ENCODE measurements at places on chromosomes 7 and 10. TPM values are rescaled to one million over a fixed set of nuclear protein-coding genes. Genes with fewer than 3 reads are reported as not detected.

The HYAL4 gene
- not detected for total RNA-seq

The PRLHR gene
- not detected for total RNA-seq

The GALNT11 gene
- total RNA-seq: 22.0 TPM

The RAB19 gene
- 23.0 TPM for total RNA-seq

The SPRN gene
- total RNA-seq: not detected

The UTF1 gene
- 0.19 TPM for total RNA-seq

The STMP1 gene
- total RNA-seq: 25.8 TPM

The ZCWPW1 gene
- 2.6 TPM for total RNA-seq

The AKR1B15 gene
- total RNA-seq: not detected

The ZNF503 gene
- 0.09 TPM for total RNA-seq

The FOXP2 gene
- total RNA-seq: 0.02 TPM

DNA sequence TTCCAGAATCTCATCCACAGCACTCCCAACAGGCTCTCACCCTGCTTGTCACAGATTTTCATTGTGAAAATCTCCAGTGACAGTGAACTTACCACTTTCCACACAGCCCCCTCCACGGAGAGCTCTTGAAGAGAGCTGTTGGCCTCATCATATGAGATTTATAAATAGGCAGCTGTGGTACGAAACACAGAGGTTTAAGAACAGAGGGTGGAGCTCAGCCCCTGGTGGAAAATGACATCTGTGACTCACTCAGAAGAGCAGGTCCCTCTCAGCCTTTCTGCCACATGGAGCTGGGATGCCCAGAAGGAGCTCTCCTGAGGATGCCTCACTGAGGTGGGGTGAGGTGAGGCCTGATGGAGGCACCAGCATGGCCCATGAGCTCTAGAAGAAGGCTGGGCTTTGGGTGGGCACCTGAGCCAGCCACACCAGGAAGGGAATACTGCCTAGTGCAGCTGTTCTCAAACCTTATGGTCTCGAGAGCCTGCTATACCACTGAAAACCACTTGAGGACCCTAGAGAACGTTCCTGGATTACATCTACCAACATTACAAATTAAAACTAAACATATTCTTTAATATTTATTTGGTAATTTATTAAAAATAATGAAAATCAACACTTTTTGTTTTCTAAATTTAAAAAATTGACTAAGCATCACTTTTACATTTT, 25.8 kb upstream of the EEPD1 start:
- DNase-seq: no peak
- H3K36me3 ChIP-seq: no peaks in the 10 kb centered on the region
- no peaks in the 10 kb centered on the region for H3K4me1 ChIP-seq
- H3K27ac ChIP-seq: no peak overlapping the region
- H3K27me3 ChIP-seq: peaks cover 19% of the 10 kb centered on the region

DNA sequence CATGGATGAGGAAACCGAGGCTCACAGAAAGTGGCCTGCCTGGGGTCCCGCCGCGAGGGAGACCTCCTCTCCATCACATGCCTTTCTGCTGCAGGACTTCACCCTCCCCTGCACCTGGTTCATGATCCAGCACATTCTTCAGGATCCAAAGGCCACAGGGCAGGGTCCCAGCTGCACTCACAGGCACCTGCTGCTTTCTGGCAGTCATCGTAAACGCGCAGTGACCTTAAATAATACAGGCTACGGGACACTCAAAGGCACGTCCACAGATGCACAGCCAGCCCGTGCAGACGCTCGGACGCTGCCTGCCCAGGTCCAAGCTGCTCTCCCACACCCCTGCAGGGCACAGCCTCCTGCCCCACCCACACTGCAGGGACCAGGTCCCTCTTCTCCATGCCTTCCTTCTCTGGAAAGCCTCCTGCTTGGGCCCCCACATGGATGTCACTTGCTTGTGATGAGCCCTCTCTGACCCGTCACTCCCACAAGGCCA, 49.9 kb downstream of the CALML3 start:
- DNase-seq: no peak
- H3K27ac ChIP-seq: no peak overlapping the region
- no peaks in the 10 kb centered on the region for H3K4me1 ChIP-seq
- H3K4me3 ChIP-seq: no peak overlapping the region
- no peaks in the 10 kb centered on the region for H3K36me3 ChIP-seq
- peaks cover 2% of the 10 kb centered on the region for H3K27me3 ChIP-seq

- no peak for DNase-seq
- H3K4me1 ChIP-seq: peaks cover 6% of the 10 kb centered on the region
- H3K4me3 ChIP-seq: no peak overlapping the region
- H3K27ac ChIP-seq: no peak overlapping the region
- no peaks in the 10 kb centered on the region for H3K36me3 ChIP-seq
Observed at GRCh38 chr7:116512520-116513188, 12.2 kb upstream of the CAV1 start.

- H3K27me3 ChIP-seq: peaks cover 27% of the 10 kb centered on the region
- H3K4me3 ChIP-seq: no peak overlapping the region
- H3K36me3 ChIP-seq: no peaks in the 10 kb centered on the region
- H3K4me1 ChIP-seq: no peaks in the 10 kb centered on the region
- no peak overlapping the region for H3K27ac ChIP-seq
Observed at GRCh38 chr10:129993621-129994020, 29.5 kb upstream of the EBF3 start.

DNA sequence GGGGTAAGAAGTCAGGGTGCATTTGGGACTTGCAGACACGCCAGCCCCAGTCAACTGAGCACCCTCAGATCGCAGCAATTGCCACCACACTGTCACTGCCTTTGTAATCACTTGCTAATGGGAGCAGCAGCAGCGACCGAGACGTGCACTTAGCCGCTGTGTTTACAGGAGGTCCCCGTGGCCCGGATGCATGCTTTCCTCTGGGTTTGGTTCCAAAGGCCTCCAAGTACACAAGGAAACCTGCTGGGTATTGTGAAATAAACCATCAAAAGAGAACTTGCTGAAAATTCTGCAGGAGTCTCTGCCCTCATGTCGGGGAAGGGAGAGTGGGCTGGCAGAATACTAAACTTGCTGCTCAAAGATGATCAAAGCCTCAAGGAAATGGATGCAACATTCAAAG, 341.7 kb downstream of the DNAJB6 start:
- no peak overlapping the region for H3K4me3 ChIP-seq
- no peaks in the 10 kb centered on the region for H3K36me3 ChIP-seq
- DNase-seq: no peak
- no peak overlapping the region for H3K27ac ChIP-seq
- no peaks in the 10 kb centered on the region for H3K4me1 ChIP-seq

GRCh38 chr10:97138846-97139245, 46.9 kb downstream of the SLIT1 start:
- H3K4me3 ChIP-seq: no peak overlapping the region
- no peaks in the 10 kb centered on the region for H3K4me1 ChIP-seq
- no peak for DNase-seq
- H3K36me3 ChIP-seq: no peaks in the 10 kb centered on the region
- no peak overlapping the region for H3K27ac ChIP-seq

DNA sequence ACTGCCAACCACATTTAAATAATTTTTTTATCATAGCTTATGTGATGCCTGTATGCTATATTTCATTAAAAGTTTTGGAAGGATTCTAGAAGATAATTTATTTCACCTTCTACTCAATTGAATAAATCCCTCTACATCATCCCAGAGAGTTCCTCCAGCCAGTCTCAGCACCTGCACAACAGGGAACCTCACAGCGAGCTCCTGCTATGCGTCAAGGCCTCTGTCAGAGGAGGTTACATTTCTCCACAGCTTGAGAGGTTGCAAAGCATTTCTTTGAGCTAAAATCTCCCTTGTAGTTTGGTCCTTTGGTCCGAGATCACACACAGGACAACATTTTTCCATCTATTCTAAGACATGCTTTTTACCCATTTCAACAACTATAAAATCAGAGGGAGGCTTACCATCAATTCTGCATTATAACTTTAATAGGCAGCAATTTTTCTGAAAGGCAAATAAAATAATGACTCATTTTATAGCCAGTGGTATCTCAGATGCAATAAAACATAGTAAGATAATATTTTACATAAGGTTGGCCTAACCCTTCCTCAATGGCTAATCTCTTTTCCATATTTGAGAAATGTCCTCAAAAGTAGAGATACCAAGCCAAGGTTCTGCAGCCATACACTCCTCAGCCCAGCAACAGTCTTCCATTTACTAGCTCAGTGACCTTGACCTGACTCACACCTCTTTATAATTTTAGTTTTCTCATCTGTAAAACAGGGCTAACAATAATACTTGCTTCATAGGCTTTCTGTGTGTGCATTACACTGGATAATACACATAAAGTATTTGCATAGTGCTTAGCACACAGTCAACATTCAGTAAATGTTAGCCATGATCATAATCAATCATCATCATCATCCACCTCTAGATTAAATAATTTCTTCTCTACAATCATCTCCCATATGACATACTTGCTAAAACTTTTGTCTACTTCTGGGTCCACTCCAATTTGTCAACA, 68.8 kb downstream of the DOCK4 start:
- H3K4me3 ChIP-seq: no peak overlapping the region
- no peaks in the 10 kb centered on the region for H3K4me1 ChIP-seq
- H3K36me3 ChIP-seq: no peaks in the 10 kb centered on the region
- no peak for DNase-seq
- no peak overlapping the region for H3K27ac ChIP-seq
- peaks cover 1% of the 10 kb centered on the region for H3K27me3 ChIP-seq

DNA sequence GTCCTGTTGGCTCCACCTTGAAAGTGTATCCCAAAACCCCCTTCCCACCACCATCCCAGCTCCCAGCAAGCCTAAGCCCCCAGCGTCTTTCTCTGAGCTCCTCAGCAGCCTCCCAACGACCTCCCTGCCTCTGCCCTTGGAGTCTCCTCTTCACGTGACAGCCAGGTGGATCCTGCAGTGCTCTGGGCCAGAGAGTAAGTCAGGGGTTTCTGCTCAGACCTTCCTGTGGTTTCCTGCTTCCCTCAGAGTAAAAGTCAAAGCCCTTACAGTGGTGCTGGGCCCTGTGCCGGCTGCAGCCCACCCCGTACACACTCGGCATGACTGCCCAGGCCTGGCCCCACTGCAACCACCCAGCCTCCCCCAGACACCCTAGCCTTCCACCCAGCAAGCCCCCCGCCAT, 51.9 kb downstream of the OAT start:
- no peak for DNase-seq
- peaks cover 3% of the 10 kb centered on the region for H3K4me1 ChIP-seq
- no peak overlapping the region for H3K4me3 ChIP-seq
- no peak overlapping the region for H3K27ac ChIP-seq
- H3K36me3 ChIP-seq: no peaks in the 10 kb centered on the region
- peaks cover 14% of the 10 kb centered on the region for H3K27me3 ChIP-seq

All from activated CD4-positive, alpha-beta T cell treated with anti-CD3 and anti-CD28 coated beads, Interleukin-2, amount 10 ng/mL, durations not matched to agents 24 days and 14 days (primary cell).